ENCODE measurements at places on chromosomes 2 and 18. TPM values are rescaled to one million over a fixed set of nuclear protein-coding genes. Genes with fewer than 3 reads are reported as not detected.

GRCh38 chr2:194343167-194343566 is 1313.9 kb upstream of the SLC39A10 start:
- no peaks in the 10 kb centered on the region for H3K27me3 ChIP-seq
- H3K27ac ChIP-seq = no peak overlapping the region
- H3K36me3 ChIP-seq = no peaks in the 10 kb centered on the region
- no peak overlapping the region for H3K4me3 ChIP-seq

The LIMS3 gene
- 3.9 TPM for total RNA-seq

- H3K27me3 ChIP-seq = no peaks in the 10 kb centered on the region
- no peaks in the 10 kb centered on the region for H3K4me1 ChIP-seq
- H3K27ac ChIP-seq = no peak overlapping the region
- peaks cover 71% of the 10 kb centered on the region for H3K36me3 ChIP-seq
Measured at GRCh38 chr2:203061346-203061745, 46.7 kb downstream of the NBEAL1 start.

GRCh38 chr18:26454616-26455015 is 93.7 kb downstream of the KCTD1 start:
- H3K4me3 ChIP-seq = no peak overlapping the region
- no peaks in the 10 kb centered on the region for H3K27me3 ChIP-seq

The KCNK3 gene
- not detected for total RNA-seq

GRCh38 chr2:114400890-114401289 is 41.6 kb upstream of the DPP10 start:
- H3K4me1 ChIP-seq = no peaks in the 10 kb centered on the region
- no peak overlapping the region for H3K27ac ChIP-seq
- H3K27me3 ChIP-seq = no peaks in the 10 kb centered on the region
- H3K36me3 ChIP-seq = no peaks in the 10 kb centered on the region
- no peak for DNase-seq

DNA sequence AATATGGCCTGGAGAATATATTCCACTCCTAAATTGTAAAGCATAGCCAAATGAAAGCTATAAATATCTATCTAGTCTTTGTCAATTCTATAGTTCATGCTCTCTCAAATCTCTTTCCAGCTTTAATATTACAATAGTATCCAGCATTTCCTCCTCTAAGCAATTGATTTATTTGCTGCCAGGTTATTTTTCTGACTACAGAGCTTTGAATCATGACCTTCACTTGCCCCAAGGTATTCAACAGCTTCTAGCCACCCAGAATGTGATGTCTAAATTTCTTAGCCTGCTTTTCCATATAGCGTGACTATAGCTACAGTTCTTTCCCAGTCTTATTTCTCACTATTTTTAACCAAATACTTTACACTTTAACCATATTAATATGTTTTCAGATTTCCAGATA is 1287.6 kb downstream of the LRP1B start:
- no peak overlapping the region for H3K4me3 ChIP-seq
- no peaks in the 10 kb centered on the region for H3K36me3 ChIP-seq
- no peaks in the 10 kb centered on the region for H3K4me1 ChIP-seq
- H3K27me3 ChIP-seq = no peaks in the 10 kb centered on the region

DNA sequence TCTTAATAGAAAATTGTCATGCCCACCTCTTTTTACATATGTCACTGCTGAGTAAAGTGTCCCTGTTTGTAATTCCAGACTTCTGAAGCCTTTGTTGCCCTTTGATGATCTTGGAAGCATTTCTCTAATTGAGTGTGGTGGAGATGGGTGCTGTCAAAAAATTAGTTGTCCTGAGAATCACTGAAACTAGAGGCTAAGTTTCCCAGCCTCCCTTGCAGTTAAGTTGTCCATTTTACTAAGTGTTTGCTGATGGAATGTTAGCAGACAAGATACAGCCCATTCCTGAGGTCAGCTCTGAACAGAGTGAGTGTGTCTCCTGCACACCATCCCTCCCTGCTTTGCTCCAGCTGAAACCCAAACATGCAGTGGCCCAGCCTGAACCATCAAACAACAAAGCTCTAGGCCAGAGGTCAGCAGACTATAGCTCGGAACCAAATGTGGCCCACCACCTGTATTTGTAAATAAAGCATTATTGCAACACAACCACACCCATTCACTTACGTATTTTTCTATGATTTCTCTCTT is 28.1 kb upstream of the TMEM177 start:
- no peaks in the 10 kb centered on the region for H3K36me3 ChIP-seq
- DNase-seq = peak; percentile 6
- H3K27ac ChIP-seq = no peak overlapping the region
- H3K27me3 ChIP-seq = peaks cover 26% of the 10 kb centered on the region

DNA sequence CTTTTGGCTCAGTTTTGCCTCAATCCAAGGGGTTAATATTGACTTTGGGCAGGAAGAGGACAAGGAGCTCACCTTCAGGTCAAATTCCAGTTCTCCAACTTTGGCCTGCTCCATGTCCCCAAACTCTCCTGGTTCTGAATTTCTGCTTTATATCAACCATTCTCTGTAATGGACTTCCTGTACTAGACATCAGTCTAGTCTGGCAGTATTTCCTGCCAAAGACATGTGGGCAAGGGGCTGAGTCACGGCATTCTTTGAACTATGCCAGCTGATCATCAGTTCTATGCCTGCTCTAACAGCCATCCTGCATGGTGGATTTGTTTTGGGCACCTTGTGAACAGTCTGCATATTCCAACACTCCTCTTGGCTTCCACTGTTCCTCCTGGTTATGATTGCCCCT is 199.4 kb downstream of the ZEB2 start:
- H3K27me3 ChIP-seq = no peaks in the 10 kb centered on the region
- DNase-seq = peak; percentile 79
- H3K4me3 ChIP-seq = no peak overlapping the region
- H3K4me1 ChIP-seq = peaks cover 8% of the 10 kb centered on the region

DNA sequence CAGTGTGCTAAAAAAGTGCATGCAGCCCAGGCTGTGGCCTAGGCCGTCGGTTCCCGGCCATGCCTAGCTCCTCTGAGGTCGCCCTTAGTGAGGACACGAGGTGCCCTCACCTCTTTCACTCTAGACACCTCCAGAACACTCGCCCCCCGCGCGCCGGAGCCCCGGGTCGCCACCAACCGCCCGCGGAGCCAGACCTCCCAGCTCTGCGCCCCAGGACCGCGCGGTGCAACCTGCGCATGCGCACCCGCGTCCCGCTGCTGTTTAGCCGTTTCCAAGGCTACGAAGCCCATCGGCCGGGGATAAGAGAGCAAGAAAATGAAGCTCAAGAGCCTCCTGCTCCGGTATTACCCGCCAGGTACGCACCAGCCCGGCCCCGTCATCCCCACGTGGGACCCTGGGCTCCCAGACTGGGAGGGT is at the start of gene DAW1:
Gene DAW1, plus strand, starts transcription at position 257 of the 417 bp plus-strand sequence. Its CDS starts 59 bp downstream, at position 316.
- no peak within 1 kb of the TSS for H3K27ac ChIP-seq
- H3K4me3 ChIP-seq = peak within 1 kb of the TSS; percentile 71
- peak; percentile 77 for DNase-seq
- H3K27me3 ChIP-seq = no peaks in the 10 kb centered on the region
- no peaks in the 10 kb centered on the region for H3K36me3 ChIP-seq
- peaks cover 1% of the 10 kb centered on the region for H3K4me1 ChIP-seq

DNA sequence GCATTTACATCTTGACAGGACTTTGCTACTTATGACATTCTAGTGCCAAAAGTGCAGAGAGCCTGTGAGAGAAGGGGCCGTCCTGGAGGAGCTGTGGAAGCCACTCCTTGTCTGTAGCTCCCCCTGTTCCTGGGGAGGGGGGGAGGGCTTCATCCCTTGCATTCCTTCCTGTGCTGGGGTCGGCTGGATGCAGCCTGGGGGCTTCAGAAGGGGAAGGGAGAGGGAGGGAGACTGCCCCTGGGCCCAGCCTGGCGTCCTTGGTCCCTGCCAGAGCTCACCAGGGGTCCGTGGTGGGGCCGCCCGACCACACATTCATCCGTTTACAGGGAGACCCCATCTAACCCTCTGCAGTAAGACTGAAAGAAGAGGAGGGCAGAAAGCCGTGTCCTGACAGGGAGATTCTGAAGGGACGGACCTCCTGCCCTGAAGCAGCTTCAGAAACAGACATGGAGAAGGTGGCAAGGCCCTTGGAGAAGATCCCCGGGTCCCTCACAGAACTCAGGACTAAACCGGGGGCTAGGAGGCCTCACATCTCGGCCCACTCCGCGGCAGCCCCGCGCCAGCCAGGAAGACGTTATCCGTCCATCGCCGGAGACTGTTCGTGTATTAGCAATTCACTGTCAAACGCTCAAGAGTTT is 258.3 kb upstream of the SALL3 start:
- H3K27ac ChIP-seq = no peak overlapping the region
- H3K27me3 ChIP-seq = no peaks in the 10 kb centered on the region
- H3K4me3 ChIP-seq = no peak overlapping the region
- no peak for DNase-seq

- no peaks in the 10 kb centered on the region for H3K27me3 ChIP-seq
- H3K36me3 ChIP-seq = peaks cover 8% of the 10 kb centered on the region
- H3K4me3 ChIP-seq = no peak overlapping the region
Measured at GRCh38 chr2:23720705-23721453, 206.0 kb downstream of the ATAD2B start.

DNA sequence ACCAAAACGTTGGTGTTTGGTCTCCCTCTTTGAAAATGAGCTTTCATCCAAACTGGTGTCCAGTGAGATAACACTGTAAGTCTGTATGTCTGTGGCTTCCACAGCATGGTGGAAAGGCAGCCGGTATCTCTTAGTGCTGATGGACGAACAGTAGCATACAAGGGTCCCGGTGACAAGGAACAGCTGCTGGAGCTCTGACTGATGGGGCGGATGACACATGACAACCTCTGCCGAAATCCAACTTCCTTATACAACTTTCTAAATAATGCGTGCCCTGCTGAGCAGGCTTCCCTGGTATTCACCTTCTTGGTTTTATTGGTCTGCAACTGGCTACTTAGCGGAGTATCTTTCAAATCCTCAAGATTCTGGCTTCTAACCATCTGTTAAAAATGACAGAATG is 216.2 kb downstream of the SRBD1 start:
- H3K4me1 ChIP-seq = peaks cover 11% of the 10 kb centered on the region
- H3K36me3 ChIP-seq = no peaks in the 10 kb centered on the region
- H3K4me3 ChIP-seq = no peak overlapping the region
- no peak for DNase-seq

DNA sequence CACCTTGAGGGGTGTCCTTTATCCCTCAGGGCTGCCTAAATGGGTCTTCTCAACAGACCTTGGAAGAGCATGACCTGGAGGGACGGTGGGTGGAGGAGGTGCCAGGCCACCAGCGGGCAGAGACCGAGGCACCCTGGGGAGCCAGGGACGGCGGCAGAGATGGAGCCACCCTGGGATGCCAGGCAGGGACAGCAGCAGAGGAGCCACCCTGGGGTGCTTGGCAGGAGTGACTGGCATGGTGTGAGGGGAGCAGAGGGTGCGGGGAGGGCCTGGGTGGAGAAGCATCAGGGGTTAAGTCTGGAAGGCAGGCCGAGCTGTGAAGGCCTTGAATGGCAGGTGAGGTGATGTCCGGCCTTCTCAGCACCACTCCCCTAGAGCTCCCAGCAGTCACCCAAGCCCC is 56.1 kb downstream of the CIB4 start:
- no peak overlapping the region for H3K4me3 ChIP-seq
- DNase-seq = no peak
- H3K36me3 ChIP-seq = no peaks in the 10 kb centered on the region
- H3K27me3 ChIP-seq = peaks cover 61% of the 10 kb centered on the region
- H3K4me1 ChIP-seq = no peaks in the 10 kb centered on the region

DNA sequence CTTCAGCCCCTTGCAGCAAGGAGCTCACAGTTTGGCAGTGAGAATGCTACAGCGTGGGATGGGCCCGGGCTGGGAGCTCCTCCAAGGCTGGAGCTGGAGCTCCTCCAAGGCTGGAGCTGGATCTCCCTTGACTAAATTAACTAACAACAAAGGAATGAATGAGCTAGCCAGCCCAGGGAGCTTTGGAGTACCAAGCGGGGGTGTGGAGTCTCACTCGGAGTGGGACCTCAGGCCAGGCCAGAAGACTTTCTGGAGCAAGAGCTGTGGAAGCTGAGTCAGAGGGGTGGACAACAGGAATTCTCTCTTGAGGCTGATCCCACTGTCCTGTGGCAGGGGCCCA is 244.7 kb upstream of the HS6ST1 start:
- no peaks in the 10 kb centered on the region for H3K36me3 ChIP-seq
- H3K4me3 ChIP-seq = no peak overlapping the region
- peak; percentile 99 for DNase-seq
- peak overlapping the region; percentile 77 for H3K27ac ChIP-seq
- H3K4me1 ChIP-seq = peaks cover 27% of the 10 kb centered on the region

The SMAD2 gene
- 77.7 TPM for total RNA-seq

The RPIA gene
- 3.0 TPM for total RNA-seq

The FAM98A gene
- total RNA-seq = 29.2 TPM

The MAPK4 gene
- total RNA-seq = 0.22 TPM

The SPATA3 gene
- not detected for total RNA-seq

DNA sequence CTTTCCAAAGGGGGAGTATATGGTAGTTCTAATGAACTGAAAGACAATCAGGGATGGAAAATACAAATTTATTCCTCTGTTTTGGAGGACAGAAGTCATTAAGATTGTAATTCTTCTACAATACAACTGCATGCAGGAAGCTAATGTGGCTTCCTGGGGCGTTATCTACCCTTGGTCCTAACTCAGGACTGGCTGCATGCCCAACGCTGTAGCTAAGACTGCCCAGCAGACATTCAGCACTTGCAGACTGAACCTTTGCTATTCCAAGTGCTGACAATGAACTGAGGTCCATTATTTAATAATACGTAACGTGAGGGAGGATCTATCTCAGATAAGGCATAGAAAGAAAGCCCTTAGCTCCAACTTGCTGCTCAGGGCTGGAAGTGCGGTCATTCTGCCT is 53.2 kb downstream of the ZAP70 start:
- no peak overlapping the region for H3K27ac ChIP-seq
- H3K4me1 ChIP-seq = no peaks in the 10 kb centered on the region
- no peaks in the 10 kb centered on the region for H3K27me3 ChIP-seq
- no peak for DNase-seq
- H3K4me3 ChIP-seq = no peak overlapping the region
- peaks cover 10% of the 10 kb centered on the region for H3K36me3 ChIP-seq

DNA sequence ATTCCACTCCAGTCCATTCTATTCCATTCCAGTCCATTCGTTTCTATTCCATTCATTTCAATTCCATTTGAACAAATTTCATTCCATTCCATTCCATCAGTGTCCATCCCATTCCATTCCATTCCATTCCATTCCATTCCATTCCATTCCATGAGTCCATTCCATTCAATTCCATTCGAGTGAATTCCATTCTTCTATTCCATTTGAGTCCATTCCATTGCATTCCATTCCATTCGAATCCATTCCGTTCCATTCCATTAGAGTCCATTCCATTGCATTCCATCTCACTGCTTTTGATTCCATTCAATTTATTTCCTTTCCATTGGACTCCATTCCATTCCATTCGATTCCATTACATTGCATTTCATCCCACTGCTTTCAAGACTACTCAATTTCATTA is 1132.1 kb downstream of the RPIA start:
- no peak for DNase-seq
- H3K27ac ChIP-seq = no peak overlapping the region
- no peaks in the 10 kb centered on the region for H3K27me3 ChIP-seq

DNA sequence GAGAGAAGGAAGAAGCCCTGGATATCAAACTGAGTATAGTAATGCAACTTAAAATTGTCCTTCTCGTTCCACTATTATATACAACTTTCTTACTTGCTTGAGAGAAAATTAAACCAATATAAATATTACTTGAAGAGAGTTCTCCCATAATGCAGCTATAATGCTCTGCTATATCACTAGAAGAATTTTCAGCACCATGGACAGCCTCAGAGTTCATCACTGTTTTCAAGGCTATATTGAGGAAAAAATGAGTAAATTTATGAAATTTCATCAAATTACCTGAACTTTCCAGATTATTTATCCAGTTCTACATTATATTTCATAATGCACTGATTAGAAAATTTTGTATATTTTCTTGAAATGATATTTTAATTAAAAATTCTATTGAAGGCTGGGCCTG is 1053.5 kb upstream of the FAM98A start:
- H3K4me1 ChIP-seq = no peaks in the 10 kb centered on the region
- no peaks in the 10 kb centered on the region for H3K27me3 ChIP-seq
- H3K27ac ChIP-seq = no peak overlapping the region
- no peaks in the 10 kb centered on the region for H3K36me3 ChIP-seq

The TMEM178A gene
- total RNA-seq = 0.32 TPM

The ERFE gene
- total RNA-seq = 0.86 TPM
